ENCODE measurements at places on chromosomes 1 and 21.
A peak's percentile ranks its signal among the peaks of the same experiment; 100 is the strongest.

GRCh38 chr1:76013206-76013581 lies 61.4 kb upstream of the ST6GALNAC3 start:
- DNase-seq = no peak

DNA sequence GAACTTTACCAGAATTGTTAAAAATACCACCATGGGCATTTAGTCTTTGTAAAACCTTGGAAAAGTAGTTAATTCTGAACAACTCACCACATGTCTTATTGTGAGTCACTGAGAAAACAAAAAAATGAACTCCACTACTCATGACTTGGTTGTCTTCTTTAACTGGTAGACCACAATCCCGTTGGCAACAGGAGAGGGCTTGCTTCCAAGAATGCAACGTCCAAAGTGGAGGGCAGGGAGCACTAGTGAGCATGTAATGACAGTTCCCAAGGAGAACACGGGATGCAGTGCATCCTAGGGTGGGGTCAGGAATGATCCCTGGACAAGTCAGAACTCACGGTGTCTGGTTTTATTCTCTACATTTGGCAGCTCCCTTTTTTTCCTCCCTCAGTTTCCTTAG lies 15.2 kb upstream of the HMCN1 start:
- no peak for DNase-seq

GRCh38 chr1:107788206-107789202 lies 176.5 kb downstream of the VAV3 start:
- no peak for DNase-seq

GRCh38 chr1:40987439-40988276 lies 8.2 kb downstream of the CTPS1 start:
- no peak for DNase-seq

- no peak for DNase-seq
Measured at GRCh38 chr1:58964880-58965279, 181.0 kb upstream of the JUN start.

- DNase-seq = no peak
Measured at GRCh38 chr1:152029929-152030211, 6.9 kb downstream of the S100A11 start.

- DNase-seq = no peak
Measured at GRCh38 chr1:47241114-47242113, 9.4 kb upstream of the TAL1 start.

DNA sequence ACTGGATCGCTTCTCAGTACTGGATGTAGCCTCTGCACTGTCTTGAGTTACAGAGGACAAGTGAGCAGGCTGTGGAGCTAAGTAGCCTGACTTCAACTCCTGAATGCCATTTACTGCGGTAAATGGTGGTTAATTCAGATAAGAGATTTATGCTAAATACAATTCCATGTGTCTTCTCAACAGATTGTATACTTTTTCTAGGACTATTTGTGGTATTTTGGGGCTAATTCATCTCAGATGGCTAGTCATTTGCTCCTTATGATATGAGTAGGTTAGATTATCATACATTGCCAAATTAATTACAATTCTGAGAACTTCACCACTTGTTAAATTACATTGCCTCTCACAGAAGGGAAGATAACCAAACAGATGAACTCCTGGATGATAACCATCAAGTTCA lies 90.5 kb downstream of the NTNG1 start:
- no peak for DNase-seq

GRCh38 chr21:37130971-37131370 lies 57.9 kb downstream of the TTC3 start:
- DNase-seq = no peak

DNA sequence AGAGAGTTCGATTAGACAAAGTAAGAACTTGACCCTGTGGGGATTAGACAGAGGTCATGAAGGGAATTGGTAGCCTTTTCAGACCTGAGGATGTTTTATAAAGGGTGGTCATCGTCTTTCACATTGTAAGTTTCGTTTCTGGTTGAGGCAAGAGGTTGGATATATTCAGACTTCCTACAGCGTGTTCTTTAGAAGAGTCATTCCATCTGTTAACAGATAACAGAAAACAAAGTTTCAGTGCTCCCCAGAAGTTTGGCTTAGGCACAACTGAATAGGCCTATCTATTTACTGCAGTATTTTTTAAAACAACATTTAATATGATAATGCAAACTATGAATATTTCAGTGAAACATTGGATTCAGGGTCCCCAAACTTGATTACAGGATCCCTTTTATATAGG lies 17.1 kb upstream of the IVNS1ABP start:
- DNase-seq = no peak

DNA sequence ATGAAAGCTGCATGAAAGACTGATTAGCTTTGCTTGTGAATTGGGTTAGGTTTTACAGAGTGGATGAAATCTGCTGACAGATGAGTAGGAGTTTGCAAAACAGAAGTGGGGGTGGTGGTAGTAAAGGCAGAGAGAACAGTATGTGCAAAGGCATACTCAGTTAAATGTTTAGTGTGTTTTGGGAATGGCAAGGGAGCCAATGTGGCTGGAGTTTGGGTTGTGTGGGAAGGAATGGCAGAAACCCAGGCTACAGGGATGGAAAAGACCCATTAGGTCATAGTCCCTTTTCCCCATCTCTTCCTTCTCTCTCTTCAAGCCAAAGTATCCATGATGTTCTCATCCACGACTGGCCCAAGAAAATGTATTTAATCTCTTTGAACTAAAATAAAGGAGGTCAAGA lies 362.2 kb upstream of the LYPLAL1 start:
- DNase-seq = no peak

DNA sequence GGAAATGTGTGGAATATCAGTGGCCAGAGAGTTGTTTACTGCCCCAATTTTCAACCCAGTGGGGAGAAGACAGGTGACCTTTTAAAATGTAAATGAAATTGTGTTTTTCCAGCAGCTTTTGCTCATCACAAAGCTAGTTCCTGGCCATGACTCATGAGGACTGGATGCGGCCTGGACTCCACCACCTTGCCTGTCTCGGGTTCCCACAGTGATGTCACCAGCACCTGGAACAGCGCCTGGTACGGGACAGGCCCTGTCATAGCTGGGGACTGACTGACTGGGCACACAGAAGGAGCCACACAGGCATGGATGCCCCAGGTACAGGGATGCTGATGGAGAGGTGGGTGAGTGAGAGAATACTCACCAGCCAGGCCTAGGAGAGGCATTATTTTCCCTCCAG lies 277.1 kb downstream of the AJAP1 start:
- DNase-seq = no peak

- no peak for DNase-seq
Measured at GRCh38 chr1:148362626-148363438, 120.3 kb downstream of the PPIAL4G start.

- no peak for DNase-seq
Measured at GRCh38 chr1:168470901-168471431, 72.8 kb downstream of the XCL2 start.

DNA sequence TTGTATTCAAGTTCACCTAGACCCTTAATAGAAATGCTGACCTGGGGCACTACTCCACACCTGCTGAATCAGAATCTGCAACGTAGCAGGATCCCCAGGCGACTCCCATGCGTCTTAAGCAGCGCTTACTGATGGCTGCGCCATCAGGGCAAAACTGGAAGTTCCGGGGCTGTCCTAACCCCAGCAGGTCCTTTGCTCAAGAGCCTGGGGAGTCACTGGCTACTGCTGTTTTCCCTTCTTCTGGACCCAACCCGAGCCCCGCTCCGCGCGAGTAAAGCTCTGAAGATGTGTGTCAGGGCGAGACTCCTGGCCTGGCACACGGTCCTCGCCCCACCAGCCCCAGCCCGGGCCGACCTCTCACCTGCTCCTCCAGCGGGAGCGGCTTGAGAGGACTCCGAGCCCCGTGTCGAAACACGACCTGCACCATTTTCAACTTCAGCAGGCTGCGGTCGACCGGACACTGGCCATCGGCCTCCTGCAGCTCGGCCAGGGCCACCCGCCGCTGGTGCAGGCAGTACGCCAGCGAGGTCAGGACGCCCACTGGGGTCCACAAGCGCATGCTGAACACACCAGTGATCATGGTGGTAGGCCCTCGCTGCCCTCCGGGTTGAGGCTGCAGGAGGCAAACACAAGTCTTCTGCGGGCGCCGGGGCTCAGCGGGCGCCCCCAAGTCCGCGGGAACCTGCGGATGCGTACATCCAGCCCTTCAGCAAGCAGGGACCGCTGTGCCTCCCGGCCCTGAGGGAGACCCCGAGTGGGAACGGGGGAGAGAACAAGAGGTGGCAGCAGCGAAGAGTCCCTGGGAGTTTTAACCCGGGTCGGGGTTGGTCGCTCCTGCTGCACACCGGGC lies 630 bp downstream of the ACP6 start:
- DNase-seq = peak; percentile 28

DNA sequence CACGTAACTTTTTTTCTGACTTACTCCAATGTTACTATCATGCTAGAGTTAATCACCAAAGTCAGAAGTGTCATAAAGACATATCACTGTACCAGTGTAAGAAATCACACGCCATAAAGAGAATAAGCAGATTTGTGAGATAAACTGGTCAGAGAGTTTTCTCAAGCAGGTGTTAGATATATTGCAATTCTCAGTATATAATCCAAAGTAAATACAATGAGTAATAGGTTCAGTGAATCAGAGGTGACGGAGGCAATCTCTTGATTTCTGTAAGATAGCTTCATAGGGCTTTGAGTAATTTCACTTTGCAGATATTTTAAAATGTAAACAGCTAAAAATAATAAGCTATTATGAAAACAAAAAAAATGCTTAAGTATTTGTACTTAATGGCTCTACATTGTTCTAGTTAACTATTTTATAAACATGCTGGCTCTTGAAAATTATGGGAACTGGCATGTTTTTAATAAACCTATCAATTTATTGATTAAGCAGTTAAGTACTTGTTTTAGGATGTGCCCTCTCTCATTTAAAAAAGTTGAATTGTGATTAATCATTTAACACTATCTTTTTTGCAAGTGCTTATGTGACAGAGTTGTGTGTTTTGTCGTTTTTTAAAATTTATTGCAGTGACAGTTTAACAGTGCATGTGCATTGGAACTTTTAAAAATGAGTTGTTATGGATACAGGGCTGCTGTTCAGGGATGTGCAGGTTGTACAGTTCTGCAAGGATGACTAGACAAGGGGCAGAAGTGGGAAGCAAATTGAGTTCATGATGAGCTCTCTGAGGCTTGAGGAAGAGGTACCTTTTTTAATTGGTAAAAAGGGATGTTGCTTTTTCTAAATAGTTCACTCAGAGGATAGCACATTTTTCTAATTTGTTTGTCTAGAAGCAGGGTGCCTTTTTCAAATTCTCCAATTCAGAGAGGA lies 119.1 kb downstream of the USP25 start:
- DNase-seq = no peak

- no peak for DNase-seq
Measured at GRCh38 chr1:10063878-10064277, 31.1 kb downstream of the UBE4B start.

GRCh38 chr1:178621822-178622221 lies 103.2 kb upstream of the RALGPS2 start:
- DNase-seq = no peak

DNA sequence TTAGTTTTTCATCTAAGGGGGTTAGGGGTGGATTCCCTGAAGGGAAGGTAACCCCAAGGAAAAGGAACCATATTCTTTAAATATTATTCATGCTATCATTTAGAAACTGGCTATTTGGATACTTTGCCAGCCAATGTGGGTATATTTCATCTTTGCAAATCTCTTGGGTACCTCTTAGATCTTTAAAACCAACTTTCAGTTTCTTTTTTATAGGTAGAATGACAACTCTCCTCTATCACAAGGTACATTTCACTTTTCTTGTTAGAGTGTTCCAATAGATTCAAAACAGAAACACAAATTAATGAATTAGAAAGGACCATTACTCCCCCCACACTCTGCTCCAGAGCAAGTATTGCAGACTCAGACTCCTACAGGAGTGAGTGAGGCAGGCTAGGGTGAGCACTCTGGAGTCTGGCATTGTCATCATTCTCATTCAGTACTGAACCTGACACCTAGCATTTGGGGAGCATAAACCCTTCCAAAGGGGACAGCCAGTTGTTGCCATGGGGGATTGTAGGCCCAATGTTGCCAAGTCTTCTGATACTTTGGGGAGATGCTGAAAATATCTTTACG lies 43.0 kb downstream of the MACO1 start:
- DNase-seq = no peak

DNA sequence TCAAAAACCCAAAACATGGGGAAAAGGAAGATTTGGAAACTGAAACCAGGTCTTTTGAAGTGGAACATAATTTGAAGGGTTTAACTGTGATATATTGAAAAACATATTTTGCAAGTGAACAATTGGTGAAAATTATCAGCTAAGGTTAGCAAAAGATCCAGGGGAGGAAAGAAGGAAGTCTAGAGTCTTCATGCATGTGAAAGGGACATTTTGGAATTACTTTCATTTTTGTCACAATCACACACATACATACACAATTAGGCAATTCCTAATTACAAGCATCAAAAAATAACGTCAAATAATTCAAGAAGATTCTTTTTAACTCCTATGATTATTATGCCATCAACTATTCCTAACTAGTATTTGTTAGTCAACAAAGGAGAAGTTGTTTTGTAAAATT lies 64.7 kb upstream of the NFIA start:
- DNase-seq = no peak

DNA sequence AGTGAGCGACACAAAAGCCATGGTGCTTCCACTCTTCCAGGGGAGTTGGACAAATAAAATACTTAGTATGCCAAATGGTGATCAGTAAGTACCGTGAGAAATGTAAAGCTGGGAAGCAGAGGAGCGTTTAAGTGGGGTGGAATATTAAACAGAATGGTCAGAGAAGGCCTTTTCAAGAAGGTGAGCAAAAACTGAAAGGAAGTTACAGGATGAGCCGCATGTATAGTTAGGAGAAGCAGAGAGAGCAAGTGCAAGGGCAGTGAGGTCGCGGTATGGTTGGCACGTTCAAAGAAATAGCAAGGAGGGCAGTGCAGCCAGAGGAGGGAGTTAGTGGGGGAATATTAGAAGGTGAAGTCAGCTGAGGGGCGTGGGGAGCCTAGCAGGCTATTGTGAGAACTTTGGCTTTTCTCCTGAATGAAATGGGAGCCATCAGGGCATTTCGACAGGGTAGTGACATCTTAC lies 748 bp upstream of the ATP6V0B start:
- no peak for DNase-seq

DNA sequence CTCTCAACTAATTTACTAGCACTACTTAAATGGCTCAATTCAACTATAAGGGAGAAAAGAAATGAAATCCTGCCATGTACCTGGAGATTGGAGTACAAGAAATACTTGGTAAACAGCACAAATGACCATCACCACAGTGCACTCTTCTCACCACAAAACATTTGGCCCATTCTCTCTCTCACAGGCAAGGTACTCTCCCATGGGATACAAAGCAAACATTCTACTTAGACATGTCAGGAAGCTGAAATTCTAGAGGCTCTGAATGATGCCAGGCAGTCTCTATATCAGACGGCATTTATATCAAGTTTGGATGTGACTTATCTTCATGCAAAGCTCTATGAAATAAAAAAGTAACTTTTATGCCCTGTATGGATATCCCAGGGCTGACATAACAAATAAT lies 72.5 kb downstream of the DPT start:
- DNase-seq = no peak

GRCh38 chr1:31625561-31626222 lies 8.2 kb downstream of the HCRTR1 start:
- no peak for DNase-seq

GRCh38 chr1:211882381-211883004 lies 51.9 kb upstream of the LPGAT1 start:
- no peak for DNase-seq

- DNase-seq = no peak
Measured at GRCh38 chr1:17447501-17447992, 8.1 kb upstream of the RCC2 start.

GRCh38 chr1:201983380-201983805 lies 945 bp downstream of the RNPEP start:
- DNase-seq = no peak

Measured in activated CD4-positive, alpha-beta T cell treated with anti-CD3 and anti-CD28 coated beads, Interleukin-2, amount 50 U/mL, for 1 hour (primary cell).